Activated T-helper 2 cell treated with anti-CD3 and anti-CD28 coated beads, Interferon-gamma antibody, Interleukin-2, Interleukin-4, amounts not matched to agents 10 μg/mL and 5 μg/mL and 100 μg/mL, durations not matched to agents 14 hours and 24 hours and 36 hours (primary cell): ENCODE measurements at places on chromosomes 4 and X. TPM values are rescaled to one million over a fixed set of nuclear protein-coding genes. Genes with fewer than 3 reads are reported as not detected.

The GABRQ gene
- total RNA-seq: 0.05 and 0.07 TPM in 2 replicates

The EMCN gene
- total RNA-seq: not detected in 2 replicates

The SMARCAD1 gene
- 38.9 and 41.8 TPM in 2 replicates for total RNA-seq

The CAMK2D gene
- 58.4 and 61.3 TPM in 2 replicates for total RNA-seq

The CPLX1 gene
- total RNA-seq: 0.64 and 0.74 TPM in 2 replicates

The DRD5 gene
- total RNA-seq: not detected in 2 replicates

The IL15 gene
- 0.16 and 0.59 TPM in 2 replicates for total RNA-seq

The MORF4L2 gene
- 241 and 249 TPM in 2 replicates for total RNA-seq

The SCML2 gene
- total RNA-seq: 2.8 and 3.6 TPM in 2 replicates

The PNMA6F gene
- total RNA-seq: not detected in 2 replicates

The SLC2A9 gene
- total RNA-seq: 1.3 and 2.4 TPM in 2 replicates

The MAGEA4 gene
- not detected in 2 replicates for total RNA-seq

The RAI2 gene
- 0.16 TPM in 2 replicates for total RNA-seq

The MAD2L1 gene
- total RNA-seq: 68.7 and 70.8 TPM in 2 replicates

The ENPEP gene
- total RNA-seq: 0.02 TPM in 1 of 2 replicates, not detected in the other

The RTL5 gene
- 0.23 and 0.25 TPM in 2 replicates for total RNA-seq

The DOK7 gene
- total RNA-seq: not detected in 2 replicates

The MAGEB1 gene
- total RNA-seq: not detected in 2 replicates

The XAGE1B gene
- not detected in 2 replicates for total RNA-seq

The KLHL34 gene
- total RNA-seq: 0.23 TPM in 2 replicates

The CABS1 gene
- not detected in 2 replicates for total RNA-seq

The C4orf36 gene
- total RNA-seq: not detected in 2 replicates

The VEGFD gene
- not detected in 2 replicates for total RNA-seq

The IGSF1 gene
- 0.07 and 0.14 TPM in 2 replicates for total RNA-seq

The AVPR2 gene
- not detected in 2 replicates for total RNA-seq

The LRP2BP gene
- total RNA-seq: 0.55 and 0.67 TPM in 2 replicates

The PDLIM3 gene
- total RNA-seq: 2.5 and 3.2 TPM in 2 replicates

The CXCL3 gene
- 0.14 TPM in 1 of 2 replicates, not detected in the other for total RNA-seq

The NSUN7 gene
- total RNA-seq: 0.09 TPM in 1 of 2 replicates, not detected in the other

The BBS7 gene
- 17.5 and 18.5 TPM in 2 replicates for total RNA-seq

The AREG gene
- 1.3 and 1.7 TPM in 2 replicates for total RNA-seq

The NPY5R gene
- total RNA-seq: not detected in 2 replicates

The AMBN gene
- total RNA-seq: not detected in 2 replicates

The RHOXF2 gene
- not detected in 2 replicates for total RNA-seq

The SPIN2B gene
- total RNA-seq: 9.5 and 10.0 TPM in 2 replicates

The PDGFC gene
- total RNA-seq: not detected in 2 replicates

The GAGE12E gene
- not detected in 2 replicates for total RNA-seq

The PDZD11 gene
- total RNA-seq: 27.7 and 31.4 TPM in 2 replicates

The USP26 gene
- not detected in 2 replicates for total RNA-seq

The IL3RA gene
- 6.8 and 7.4 TPM in 2 replicates for total RNA-seq

The LNX1 gene
- not detected in 2 replicates for total RNA-seq

The FRMD7 gene
- total RNA-seq: not detected in 2 replicates

The MTTP gene
- total RNA-seq: not detected in 2 replicates
